ENCODE measurements at places on chromosomes 2 and 18. TPM values are rescaled to one million over a fixed set of nuclear protein-coding genes. Genes with fewer than 3 reads are reported as not detected.
A peak's percentile ranks its signal among the peaks of the same experiment; 100 is the strongest.

GRCh38 chr2:27059141-27059820 is 7.8 kb downstream of the AGBL5 start:
- no peak for DNase-seq

GRCh38 chr2:158753641-158754611 is 41.2 kb upstream of the DAPL1 start:
- peak; percentile 79 for DNase-seq

DNA sequence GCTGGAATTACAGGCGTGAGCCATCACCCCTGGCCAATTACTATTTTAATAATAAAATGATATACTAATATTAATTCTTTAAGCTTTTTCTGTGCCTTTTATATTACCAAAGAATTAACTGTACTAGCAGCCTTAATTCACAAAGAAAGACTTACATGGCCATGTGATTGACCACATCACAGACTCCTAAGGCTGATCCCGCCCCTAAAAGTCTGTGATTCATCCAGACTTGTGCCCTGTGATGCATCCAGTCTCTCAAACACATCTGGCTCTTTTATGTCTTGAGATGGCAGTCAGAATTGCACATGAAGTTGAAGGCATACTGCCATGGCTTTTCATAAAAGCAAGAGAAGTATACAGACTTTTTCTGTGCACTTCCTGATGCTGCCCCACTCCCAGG is 91.7 kb downstream of the DTNA start:
- DNase-seq: peak; percentile 78

DNA sequence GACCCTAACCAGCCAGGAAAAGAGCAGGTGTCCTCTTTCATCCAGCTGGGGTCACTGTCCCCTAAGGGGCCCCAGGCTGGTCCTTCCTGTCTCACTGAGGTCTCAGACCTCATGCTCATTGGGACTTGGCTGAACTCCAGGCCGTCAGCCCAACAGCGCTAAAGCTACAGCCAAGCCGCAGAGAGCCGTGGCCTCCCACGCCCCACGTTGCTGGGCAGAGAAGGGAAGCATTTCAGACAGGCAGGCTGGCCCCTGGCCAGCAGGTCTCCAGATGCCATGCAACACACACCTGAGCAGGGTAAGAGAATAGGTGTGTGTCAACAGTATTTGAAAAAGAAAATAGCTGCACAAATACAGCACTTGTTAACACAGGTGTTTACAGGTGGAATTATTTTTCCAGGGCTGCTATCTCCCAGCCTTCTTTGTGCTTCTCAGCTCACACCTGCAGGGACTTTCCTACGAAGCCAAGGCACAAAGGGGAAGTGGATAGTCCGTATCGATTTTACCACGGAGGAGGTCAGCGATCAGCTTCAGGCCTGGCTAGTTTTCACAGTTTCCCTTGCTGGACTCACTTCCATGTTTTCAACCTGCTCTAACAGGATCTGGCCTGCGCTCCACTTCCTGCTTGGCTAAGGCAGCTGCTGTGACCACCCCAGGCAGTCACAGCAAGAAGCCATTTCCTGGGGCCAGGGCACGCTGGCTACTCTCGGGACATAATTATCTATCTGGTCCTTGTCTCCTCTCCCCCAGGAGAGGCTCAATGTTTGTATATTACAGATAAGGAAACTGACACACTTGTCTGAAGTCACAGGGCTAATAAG is 156.1 kb upstream of the ID2 start:
- DNase-seq: peak; percentile 63

DNA sequence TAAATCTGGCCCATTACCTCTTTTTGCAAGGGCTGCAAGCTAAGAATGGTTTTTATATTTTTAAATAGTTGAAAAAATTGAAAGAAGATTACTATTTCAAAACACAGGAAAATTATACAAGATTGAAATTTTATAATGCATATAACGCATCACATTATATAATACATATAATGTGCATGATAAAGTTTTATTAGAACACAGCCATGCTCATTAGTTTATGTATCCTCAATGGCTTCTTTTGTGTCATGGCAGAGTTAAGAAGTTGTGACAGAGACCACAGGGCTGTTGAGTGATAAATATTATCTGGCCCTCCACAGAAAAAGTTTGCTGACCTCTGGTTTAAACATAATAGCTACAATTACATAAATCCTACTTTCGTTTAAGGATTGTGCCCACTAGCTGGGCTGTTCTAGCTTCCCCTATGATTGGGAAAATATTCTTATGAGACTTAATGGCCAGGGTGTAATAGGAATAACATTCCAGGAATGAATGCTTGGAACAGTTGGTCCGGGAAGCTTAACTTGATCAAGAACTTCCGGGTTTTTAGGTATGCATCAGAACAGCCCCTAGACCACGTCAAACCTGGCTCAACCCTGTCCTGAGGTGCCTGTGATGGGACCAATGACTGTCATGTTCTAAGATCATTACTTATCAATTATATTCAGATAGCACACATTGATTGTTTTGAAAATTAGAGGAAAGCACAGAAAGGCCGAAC is 98.7 kb upstream of the LPIN2 start:
- peak; percentile 51 for DNase-seq

DNA sequence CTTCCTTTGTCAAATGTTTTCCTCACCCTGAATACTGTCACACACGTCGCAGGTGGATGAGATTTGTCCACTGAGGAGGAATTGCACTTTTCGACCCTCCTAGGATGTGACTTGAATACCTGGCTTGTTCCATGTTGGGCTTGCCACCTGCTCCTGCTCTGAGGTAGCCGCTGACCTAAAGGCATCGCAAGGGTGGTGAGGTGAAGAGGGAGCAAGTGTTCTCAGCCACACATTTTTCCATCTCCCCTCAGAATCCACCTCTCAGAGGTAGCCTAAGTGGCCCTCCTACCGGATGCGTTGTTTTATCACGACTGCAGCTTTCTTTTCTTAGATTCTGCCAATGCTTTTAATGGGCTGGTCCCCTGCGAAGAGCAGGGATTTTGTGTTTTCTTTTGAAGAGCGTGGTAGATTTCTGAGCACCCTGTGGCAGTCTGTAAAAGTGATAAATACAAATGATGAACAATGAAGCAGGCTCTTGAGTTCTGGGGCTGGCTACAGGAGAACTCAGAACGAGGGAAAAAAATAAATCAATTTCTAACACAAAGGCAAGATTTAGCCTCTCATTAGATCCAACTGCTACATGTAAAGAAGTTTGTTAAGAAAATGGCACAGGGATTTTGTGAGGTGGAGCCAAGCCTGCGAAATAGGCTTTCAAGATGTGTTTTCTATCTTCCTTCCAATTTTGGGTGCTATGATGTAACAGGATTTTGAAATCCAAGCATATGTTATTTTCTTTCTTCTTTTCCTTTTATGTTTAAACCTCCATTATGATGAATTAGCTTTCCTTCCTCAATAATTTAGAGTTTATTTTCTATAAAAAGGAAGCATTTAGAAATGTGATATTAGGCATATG is 386.7 kb downstream of the TGIF1 start:
- no peak for DNase-seq

GRCh38 chr2:63736354-63736753 is 105.3 kb upstream of the UGP2 start:
- peak; percentile 72 for DNase-seq

The GYPC gene
- total RNA-seq: 135 TPM

GRCh38 chr2:154263206-154263605 is 391.5 kb downstream of the GALNT13 start:
- DNase-seq: no peak

GRCh38 chr2:42196403-42197267 is 27.5 kb downstream of the EML4 start:
- DNase-seq: peak; percentile 61

GRCh38 chr2:36556842-36557241 is 41.1 kb downstream of the FEZ2 start:
- peak; percentile 86 for DNase-seq

- DNase-seq: peak; percentile 64
Measured at GRCh38 chr2:230687498-230687897, 25.1 kb upstream of the CAB39 start.

DNA sequence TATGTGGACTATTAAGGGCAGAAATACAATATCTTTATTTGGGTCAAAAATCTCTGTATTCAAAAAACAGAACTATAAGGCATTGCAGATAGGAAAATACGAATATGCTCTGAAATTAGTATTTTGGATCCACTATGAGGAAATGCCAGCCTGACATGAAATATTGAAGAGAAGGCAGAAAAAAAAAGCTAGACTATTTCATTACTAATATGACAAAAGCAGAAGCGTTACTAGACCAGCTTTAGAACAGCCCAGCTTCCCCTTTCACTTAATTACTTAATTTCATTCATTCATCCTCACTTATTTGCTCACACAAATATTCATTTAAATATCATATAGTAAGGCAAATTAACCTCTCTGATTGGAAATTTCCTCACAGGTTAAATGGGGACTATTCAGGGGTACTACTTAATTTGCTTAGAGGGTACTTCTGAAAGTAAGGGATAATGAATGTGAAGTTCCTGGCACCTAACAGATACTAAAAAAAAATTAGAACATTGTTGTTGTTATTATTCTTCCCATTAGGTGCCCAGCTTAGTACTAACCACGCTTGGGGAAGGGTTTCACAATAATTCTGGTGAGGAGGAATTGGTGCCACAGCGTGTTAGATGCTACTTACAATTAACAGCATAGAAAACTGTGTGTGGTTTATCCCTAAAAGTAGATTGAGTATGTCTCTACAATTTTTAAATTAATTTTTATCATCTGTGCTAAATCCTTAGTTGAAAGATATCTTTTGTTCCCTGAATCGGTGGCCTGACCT is 71.1 kb upstream of the CTLA4 start:
- DNase-seq: no peak
